ENCODE measurements at places on chromosomes 16 and 17.

DNA sequence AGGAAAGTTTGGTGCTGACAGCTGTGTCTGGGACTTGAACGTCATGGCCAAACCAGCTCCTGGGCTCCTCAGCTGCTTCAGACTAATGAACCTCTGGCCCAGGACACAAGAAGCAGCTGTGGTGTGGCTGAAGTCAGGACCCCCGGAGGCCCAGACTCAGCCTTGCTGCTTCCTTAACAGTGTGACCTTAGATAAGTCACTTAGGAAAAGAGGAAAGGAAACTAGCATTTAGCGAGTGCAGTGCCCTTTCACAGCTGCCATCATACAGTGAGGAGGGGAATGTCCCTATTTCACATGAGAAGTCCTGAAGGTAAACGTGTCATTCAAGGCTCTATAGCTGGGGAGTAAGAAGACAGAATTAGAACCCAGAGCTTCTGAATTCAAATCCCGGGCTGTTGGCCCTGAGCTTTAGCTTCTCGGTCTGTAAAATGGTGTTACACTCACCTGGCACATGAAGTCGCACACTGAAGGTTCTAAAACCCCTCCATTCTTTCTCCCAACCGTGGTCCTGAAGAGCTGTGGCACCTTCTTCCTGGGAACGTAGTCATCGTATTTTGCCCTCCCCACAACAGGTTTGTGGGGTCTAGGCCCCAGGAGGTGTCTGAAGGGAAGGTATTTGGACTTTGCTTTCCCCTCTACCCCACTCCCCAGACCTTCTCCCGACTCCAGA, 910 bp upstream of the RAMP2 start:
- no peak for DNase-seq

GRCh38 chr17:65395924-65396323, 165.5 kb downstream of the AXIN2 start:
- DNase-seq, result no peak

GRCh38 chr16:3759736-3760135, 42.4 kb upstream of the TRAP1 start:
- no peak for DNase-seq

- DNase-seq, result no peak
Measured at GRCh38 chr17:72794152-72794551, 298.3 kb downstream of the SLC39A11 start.

DNA sequence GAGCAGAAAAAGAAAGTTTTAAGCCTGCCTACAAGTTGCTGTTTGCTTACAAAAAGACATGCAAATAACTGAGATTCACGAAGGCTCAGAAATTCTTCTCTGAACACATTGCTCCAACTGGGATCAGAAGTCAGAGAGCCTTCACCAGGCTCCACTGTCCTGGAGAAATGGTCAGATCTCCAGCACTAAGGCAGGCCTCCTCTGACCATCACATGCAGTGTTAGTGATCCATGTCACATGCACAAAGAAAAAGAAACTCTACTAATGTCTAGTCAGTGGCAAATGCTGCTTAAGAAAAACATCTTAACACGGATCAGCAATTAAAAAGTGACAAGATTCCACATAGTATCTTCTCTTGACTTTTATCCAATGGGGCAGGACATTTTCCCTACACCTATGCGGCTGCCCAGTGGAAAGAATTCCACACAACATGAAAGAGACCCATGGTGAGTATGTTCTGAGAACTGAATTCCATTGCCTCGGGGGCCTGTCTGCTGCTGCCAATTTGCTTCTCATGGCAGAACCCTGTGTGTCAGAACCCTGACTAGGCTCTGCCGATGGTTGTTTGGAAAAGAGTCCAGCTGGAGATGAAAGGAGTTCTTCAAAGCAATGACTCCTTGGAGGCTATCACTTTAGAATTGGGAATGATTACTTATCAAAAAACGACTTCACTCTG, 96.6 kb downstream of the HIC1 start:
- no peak for DNase-seq

DNA sequence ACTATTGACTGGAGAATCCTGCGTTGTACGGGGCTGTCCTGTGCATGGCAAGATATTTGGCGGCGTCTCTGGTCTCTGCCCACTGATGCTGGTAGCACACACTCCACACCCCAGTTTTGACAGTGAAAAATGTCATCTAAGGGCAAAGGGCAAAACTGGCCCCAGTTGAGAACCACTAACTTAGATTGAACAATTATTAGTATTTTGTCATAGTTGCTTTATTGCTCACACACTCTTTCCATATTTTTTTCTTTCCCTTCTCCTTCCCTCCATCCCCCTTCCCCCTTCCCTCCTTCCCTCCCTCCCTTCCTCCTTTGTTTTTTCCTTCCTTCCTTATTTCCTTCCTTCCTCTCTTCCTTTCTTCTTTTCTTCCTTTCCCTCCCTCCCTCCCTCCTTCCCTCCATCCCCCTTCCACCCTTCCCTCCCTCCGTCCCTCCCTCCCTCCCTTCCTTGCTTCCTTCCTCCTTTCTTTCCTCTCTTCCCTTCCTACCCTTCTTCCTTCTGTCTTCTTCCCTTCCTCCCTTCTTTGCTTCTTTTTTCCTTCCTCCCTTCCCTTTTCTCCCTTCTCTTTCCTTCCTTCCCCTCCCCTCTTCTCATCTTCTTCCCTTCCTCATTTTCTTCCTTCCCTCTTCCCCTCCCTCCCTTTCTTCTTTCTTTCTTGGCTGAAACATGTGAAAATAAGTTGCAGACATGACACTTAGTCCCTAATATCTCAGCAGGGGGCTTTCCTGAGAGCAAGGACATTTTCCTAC, 5.5 kb downstream of the SHISA9 start:
- DNase-seq, result no peak

DNA sequence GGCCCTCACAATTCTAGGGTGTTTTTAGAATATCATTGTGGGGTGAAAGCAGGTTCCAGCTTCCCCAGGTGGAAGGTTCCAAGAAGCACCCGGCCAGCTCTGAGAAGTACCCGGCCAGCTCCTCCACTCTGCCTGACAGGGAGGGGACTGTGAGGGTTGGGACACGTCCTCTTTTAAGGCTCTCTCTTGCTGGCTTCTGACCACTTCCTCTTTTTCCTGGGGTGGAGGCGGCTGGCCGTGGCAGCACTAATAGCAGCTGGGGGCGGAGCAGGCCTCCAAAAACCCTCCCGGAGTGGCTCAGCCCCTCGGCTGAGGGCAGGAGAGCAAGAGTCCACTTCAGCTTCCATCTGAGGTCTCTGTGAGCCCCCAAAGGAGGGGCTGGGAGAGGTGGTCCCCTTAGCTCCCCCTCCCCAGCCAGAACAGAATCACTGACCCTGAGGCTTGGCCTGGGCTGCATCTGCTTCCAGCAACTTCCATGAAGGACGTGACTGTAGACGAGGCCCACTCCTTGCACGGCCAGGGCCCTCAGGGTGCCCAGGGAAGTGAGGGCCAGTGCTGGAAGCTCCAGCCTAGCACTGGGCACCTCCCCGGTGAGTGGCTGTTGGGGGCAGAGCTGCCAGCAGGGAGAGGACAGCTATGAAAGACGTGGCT, 26.7 kb upstream of the PLCG2 start:
- DNase-seq, result no peak

- no peak for DNase-seq
Measured at GRCh38 chr16:7745276-7745675, 412.6 kb downstream of the RBFOX1 start.

- no peak for DNase-seq
Measured at GRCh38 chr16:68710211-68710610, 26.9 kb upstream of the CDH1 start.

GRCh38 chr16:79430191-79430678, 170.3 kb downstream of the MAF start:
- DNase-seq, result no peak

DNA sequence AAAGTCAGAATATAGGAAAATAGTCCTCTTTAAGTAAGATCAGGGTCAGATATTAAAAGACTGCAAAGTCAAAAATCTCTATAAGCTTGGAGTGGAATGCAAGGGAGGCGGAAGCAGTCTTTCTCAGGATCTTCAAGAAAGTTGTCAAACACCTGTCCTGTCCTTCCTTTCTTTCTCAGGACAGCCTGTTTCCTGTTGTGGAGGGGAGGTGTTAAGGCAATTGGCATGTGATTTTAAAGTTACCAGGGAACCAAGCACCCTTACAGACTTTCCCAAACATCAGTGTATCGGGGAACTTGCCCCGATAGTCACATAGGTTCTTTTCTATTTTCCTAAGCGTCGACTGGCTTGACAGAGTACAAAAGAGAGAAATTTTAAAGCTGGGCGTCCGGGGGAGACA, 2.1 kb downstream of the ATP5PD start:
- DNase-seq, result no peak

DNA sequence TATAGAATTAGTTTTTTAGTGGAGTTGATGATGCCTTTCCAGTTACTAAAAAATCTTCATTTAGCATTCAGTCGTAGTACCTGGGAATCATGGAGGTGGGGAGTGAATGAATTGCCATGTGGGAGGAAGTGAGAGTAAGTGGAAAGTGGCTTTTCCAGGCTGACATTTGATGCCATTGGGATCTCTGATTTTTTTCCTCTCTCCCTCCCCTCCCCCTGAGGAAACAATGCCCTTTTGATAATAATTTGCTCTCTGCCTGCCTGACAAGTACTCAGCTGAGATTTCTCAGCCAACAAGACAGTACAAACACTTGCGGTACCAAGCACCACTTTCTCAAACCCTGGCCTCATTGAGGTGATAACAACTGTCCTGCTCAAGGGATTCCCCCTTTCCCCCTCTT, 2.2 kb downstream of the UBE2Z start:
- no peak for DNase-seq

GRCh38 chr17:48629411-48629759, 3.2 kb upstream of the HOXB9 start:
- no peak for DNase-seq

DNA sequence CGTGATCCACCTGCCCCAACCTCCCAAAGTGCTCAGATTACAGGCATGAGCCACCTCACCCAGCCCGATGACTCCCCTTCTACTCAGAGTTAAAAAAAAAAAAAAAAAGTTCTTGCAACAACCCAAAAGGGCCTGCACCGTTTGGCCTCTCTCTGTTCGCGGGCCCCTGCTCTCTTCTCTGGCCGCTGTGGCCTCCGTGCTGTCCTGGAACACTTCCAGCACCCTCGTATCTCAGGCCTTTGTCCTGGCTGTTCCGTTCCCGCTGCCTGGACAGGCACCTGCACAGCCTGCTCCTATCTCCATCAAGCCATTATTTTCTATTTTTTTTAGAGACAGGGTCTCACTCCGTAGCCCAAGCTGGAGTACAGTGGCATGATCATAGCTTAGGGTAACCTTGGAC, 10.8 kb downstream of the MYO1C start:
- DNase-seq, result no peak

GRCh38 chr17:60040843-60041242, 37.9 kb downstream of the HEATR6 start:
- DNase-seq, result no peak

- no peak for DNase-seq
Measured at GRCh38 chr17:71003736-71004135, 834.4 kb downstream of the KCNJ2 start.

DNA sequence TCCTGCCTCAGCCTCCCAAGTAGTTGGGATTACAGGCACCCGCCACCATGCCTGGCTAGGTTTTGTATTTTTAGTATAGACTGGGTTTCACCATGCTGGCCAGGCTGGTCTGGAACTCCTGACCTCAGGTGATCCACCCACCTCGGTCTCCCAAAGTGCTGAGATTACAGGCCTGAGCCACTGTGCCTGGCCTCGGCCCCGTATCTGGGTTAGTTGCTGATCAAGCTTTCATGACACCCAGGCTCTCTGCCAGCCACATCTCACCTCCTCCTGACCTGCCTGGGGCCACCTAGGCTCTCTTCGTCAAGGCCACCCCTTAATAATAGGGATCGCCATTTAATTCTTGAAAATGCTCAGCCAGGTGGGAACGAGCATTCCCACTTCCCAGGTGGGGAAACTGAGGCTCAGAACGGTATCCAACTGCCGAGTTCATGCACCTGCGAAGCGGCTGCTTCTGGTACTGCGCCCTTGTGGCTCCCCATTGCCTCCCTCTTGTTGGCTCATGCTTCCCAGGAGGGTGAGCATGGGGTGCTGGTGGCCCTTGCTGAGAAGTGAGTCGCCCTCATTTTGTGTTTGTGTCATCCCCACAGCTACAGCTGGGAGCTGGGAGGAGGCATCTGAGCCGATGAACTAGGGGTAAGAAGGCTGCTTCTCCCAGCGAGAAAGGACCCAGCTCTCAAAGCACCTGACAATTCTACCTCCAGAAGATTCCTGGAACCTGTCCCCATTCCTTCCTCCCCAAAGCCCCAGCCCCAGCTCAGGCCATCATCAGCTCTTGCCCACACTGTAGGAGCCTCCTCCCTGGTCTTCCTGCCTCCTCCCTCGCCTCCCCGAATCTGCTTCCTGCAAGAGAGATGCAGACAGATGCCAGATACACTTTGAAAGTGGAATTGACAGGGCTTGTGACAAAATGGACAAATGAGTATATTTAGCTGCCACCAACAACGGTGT, 17.3 kb upstream of the SNN start:
- no peak for DNase-seq

DNA sequence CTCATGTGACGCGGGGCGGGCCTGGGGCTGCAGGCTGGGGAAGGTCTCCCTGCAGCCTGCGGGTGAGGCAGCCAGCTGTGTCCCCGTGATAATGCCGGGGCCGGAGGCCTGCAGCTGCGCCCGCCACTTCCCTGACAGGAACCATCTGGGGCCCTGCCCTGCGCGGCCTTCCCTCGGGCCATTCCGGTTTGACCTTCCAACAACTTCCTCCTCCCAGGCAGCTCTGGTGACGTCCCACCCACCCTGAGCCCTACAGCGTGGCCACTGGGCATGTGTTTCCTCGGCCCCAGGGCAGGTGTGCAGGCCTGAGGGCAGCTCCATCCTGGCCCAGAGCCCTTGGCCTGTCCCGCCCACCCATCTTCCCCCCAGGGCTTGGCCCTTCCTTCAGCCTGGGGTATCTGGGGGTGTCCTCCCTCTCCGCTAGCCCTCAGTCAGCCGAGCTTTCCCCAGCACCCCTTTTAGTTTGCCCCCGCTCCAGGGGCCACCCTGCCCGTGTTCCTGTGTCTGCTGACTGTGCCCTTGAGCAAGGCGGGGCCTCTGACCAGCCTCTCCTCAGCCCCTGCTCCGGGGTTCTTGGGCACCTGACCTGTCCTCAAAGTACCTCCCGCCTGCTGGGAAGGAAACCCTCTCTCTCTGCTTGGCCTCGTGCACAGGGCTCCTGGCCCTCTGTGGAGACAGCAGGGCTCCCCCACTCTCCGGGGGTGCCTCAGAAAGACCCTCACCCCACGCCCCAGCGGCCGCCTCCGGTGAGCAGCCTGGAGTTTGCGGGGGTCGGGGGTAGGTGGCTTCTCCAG, at the start of gene CBFA2T3:
Gene CBFA2T3 (minus strand): TSS at position 190 of the 794 bp plus-strand sequence. CDS start 400 bp downstream, outside the sequence.
- no peak for DNase-seq

DNA sequence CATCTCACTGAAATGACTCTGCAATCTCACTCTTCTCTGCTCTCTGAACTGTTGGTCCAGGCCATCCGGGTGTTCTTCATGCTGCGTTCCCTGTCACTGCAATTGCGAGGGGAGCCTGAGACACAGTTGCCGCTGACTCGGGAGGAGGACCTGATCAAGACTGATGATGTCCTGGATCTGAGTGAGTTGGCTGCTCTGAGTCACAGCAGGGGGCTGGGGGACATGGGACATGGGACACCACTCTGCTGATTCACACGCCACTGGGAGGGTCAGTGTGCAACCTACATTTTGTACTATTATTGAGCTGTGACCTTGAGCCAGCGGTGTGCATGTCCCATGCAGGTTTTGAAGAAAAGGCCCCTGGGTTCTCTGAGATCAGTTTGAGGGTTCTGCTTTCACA, 116.5 kb downstream of the CLEC16A start:
- no peak for DNase-seq
